ENCODE measurements at places on chromosomes 7 and 10. TPM values are rescaled to one million over a fixed set of nuclear protein-coding genes. Genes with fewer than 3 reads are reported as not detected.

- peak overlapping the region; percentile 99 for H3K4me3 ChIP-seq
- peak; percentile 55 for DNase-seq
- H3K27ac ChIP-seq = peak overlapping the region; percentile 93
Measured at GRCh38 chr10:63466144-63466935, 563 bp upstream of the JMJD1C start.

- no peaks in the 10 kb centered on the region for H3K27me3 ChIP-seq
- no peak overlapping the region for H3K4me3 ChIP-seq
- no peak overlapping the region for H3K27ac ChIP-seq
- H3K4me1 ChIP-seq = no peaks in the 10 kb centered on the region
- no peak for DNase-seq
- no peaks in the 10 kb centered on the region for H3K36me3 ChIP-seq
Measured at GRCh38 chr7:50851891-50852290, 69.2 kb upstream of the GRB10 start.

- H3K4me3 ChIP-seq = no peak overlapping the region
- DNase-seq = no peak
- H3K27ac ChIP-seq = peak overlapping the region; percentile 39
- peaks cover 13% of the 10 kb centered on the region for H3K4me1 ChIP-seq
- no peaks in the 10 kb centered on the region for H3K36me3 ChIP-seq
- H3K27me3 ChIP-seq = no peaks in the 10 kb centered on the region
Measured at GRCh38 chr7:7416031-7416858, 119.4 kb downstream of the COL28A1 start.

DNA sequence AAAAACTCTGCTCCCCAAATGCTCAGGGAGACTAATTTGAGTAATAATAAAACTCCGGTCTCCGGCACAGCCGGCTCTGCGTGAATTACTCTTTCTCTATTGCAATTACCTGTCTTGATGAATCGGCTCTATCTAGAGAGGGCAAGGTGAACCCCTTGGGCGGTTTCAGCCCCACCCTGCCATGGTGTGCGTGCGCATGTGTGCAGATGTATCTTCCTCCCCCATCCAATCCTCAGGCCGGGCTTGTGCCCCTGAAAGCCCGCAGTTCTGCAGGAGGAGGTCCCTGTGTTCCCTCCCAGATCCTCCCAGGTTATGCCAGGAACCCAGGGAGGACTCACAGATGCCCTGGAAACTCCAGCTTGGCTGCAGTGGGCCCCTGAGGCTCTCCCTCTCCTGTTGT lies 48.3 kb upstream of the MYL10 start:
- DNase-seq = no peak
- no peak overlapping the region for H3K27ac ChIP-seq
- no peaks in the 10 kb centered on the region for H3K27me3 ChIP-seq
- H3K4me1 ChIP-seq = no peaks in the 10 kb centered on the region

GRCh38 chr10:131016556-131016955 lies 295.0 kb downstream of the TCERG1L start:
- H3K27me3 ChIP-seq = no peaks in the 10 kb centered on the region
- H3K36me3 ChIP-seq = no peaks in the 10 kb centered on the region
- H3K4me3 ChIP-seq = no peak overlapping the region

DNA sequence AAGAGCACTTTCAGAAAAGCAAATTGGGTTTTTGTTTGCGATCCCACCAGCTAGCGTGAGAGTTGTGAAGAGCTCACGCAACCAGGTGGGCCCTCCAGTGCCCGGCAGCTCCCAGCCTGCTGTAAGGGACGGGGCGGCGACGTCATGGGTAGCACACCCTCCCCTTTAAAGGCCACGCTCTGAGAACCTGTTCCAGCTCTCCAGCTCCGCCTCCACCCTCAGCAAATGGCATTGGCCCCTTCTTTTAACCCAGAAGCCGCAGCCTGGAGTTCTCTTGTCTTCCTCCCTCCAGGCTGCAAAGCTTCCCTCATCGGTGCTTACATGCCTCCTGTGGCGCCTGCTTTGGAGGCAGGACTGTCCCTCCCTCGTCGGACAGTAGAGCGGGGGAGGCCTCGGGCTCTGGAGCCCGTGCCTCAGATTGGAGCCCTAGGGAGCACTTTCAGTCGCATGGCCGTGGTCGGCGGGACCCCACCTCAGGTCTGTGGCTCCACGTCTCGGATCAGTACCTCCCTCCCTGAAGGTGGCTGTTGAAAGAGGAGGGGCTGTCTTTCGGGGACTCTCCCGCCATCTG lies 32.9 kb downstream of the WIPI2 start:
- no peak overlapping the region for H3K4me3 ChIP-seq
- no peaks in the 10 kb centered on the region for H3K4me1 ChIP-seq
- no peak for DNase-seq
- H3K36me3 ChIP-seq = peaks cover 95% of the 10 kb centered on the region

SLC26A5 gene
- not detected for total RNA-seq

HYAL4 gene
- not detected for total RNA-seq

NOC3L gene
- total RNA-seq = 24.8 TPM
